Caco-2 (cell line): ENCODE measurements at places on chromosomes 3 and 15.

DNA sequence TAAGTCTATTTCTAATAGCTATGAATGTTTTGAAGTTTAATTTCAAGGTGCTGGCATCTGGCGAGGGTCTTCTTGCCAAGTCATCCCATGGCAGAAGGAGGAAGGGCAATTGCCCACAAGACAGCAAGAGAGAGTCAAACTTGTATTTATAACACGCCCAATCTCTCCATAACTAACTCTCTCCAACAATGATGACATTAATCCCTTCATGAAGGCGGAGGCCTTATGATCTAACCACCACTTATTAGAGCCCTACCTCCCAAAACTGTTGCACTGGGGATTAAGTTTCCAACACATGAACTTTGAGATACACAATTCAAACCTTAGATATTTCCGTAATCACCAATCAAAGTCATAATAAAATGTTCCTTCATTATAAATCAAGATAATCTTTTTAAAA lies 406.9 kb downstream of the CNTN6 start:
- DNase-seq, result no peak

DNA sequence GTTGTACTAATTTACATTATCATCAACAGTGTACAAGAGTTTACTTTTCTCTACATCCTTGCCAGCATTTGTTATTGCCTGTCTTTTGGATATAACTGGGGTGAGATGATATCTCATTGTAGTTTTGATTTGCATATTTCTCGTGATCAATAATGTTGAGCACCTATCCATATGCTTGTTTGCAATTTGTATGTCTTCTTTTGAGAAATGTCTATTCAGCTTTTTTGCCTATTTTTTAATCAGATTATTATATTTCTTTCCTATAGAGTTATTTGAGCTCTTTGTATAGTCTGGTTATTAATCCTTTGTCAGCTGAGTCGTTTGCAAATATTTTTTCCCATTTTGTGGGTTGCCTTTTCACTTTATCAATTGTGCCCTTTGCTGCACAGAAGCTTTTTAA lies 540.8 kb upstream of the SGO1 start:
- DNase-seq, result no peak

DNA sequence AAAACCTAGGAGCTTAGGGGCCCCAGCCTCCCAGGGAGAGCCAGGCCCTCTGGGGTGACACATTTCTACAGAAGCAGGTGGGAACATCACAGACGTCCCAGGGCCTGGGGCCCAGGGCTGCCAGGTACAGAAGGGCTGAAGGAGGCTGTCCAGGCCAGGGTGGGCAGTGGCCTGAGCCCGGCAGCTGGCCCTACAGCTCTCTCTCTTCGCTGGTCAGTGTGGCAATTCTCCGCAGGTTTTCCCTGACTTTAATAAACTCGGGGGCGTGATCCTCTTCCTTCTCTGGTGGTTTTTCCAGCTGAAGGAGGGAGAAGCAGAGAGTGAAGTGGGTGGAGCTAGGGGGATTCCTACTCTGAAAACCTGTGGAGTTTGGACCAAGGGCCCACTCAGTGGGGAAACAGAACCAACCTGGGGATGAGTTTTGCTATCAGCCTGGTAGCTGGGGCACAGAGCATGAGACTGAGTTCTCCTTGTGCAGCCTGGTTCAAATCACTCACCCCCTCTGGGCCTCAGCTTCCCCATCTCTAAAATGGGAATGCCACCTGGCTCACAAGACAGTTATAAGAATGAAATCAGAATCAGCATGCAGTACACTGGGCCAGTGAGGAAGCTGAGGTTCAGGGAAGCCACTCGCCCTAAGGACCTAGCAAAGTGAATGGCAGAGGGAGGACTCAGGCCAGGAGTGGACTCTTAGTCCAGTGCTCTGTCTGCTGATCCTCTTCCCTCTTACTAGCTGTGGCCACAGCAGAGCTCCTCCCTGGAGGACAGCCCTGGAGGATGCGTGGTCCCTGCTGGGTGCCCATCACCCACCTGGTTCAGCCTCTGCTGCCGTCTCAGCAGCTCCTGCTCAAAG lies 10.6 kb downstream of the FAM107A start:
- no peak for DNase-seq

- no peak for DNase-seq
Measured at GRCh38 chr3:144821583-144821982, 850.0 kb downstream of the DIPK2A start.

GRCh38 chr3:133282236-133282635 lies 117.6 kb upstream of the BFSP2 start:
- DNase-seq, result no peak

GRCh38 chr15:58138106-58138505 lies at the start of gene AQP9:
Gene AQP9, plus strand, starts transcription at chr15:58138381. Its CDS starts 185 bp downstream, at chr15:58138566.
- no peak for DNase-seq

- no peak for DNase-seq
Measured at GRCh38 chr3:73437828-73438227, 186.9 kb downstream of the PDZRN3 start.

DNA sequence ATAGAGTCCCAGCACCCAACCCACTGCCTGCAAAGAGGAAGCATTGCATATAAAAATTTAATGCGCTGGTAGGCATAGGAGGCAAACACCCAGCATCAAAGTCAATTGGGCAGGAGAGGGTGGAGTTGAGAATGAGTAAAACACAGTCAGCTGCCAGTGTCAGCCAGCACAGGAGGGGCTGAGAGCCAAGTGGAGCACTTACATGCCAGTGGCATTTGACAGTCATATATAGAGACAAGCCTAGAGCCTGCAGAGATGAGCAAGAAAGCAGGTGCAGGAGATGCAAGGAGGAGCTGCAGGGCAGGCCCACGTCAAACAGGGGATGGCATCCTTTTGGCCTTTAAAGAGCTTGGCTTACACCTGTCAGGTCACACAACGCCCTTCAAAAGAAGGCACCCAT lies 27.6 kb upstream of the ZFAND6 start:
- no peak for DNase-seq

GRCh38 chr3:16377196-16377595 lies 112.2 kb downstream of the OXNAD1 start:
- no peak for DNase-seq

GRCh38 chr3:98750276-98750919 lies 12.7 kb upstream of the ST3GAL6 start:
- DNase-seq, result no peak

DNA sequence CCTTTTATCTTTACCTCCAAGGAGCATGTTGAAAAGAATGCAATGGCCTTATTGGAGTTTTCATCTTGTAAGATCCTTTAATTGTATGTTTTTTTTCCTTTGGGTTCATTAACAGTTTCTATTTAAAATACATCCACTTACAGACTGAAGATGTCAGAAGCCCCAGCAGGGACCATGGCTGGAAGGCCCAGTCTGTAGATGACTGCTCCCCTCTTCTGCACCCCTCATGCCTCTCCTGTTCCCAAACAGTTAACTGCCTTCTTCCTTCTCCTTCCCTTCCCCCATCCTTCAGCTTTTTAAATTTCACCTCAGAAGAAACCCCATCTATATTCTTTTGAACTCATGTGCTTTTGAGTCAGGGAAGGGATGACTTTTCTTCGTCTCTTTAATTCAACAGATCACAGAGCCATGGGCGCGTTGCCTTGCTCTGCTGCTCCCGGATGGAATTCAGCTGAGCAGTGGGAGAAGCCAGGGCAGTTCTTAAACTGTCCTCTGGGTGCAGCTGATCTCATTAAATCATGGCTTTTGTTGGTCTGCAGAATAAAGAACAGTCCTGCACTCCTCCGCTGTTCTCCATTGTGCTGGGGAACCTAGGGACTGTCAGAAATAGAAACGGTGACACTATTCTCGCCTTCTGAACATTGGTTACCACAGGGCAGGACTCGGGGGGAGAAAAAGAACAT lies 71.5 kb upstream of the EIF1B start:
- DNase-seq, result no peak

- DNase-seq, result no peak
Measured at GRCh38 chr3:52185837-52186236, 12.1 kb upstream of the ALAS1 start.

GRCh38 chr3:187976365-187976900 lies 177.5 kb upstream of the LPP start:
- no peak for DNase-seq

- DNase-seq, result peak; percentile 39
Measured at GRCh38 chr3:189652042-189652441, 20.9 kb downstream of the TP63 start.

DNA sequence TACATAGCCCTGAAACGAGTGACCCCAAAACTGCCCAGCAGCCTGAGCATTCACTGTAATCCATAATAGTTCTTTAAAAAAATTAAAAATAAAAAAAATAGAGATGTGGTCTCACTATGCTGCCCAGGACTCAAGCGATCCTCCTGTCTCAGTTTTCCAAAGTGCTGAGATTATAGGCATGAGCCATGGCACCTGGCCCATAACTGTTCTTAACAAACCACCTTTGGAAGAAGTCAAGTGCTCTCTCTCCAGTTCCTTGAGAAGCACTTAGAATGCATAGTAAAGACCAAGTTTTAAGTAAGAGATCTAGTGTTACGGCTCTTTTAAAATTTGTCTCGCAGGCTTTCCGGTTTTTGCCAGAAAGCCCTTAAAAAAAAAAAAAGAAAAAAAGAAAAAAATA lies 8.2 kb downstream of the CDC25A start:
- DNase-seq, result no peak

DNA sequence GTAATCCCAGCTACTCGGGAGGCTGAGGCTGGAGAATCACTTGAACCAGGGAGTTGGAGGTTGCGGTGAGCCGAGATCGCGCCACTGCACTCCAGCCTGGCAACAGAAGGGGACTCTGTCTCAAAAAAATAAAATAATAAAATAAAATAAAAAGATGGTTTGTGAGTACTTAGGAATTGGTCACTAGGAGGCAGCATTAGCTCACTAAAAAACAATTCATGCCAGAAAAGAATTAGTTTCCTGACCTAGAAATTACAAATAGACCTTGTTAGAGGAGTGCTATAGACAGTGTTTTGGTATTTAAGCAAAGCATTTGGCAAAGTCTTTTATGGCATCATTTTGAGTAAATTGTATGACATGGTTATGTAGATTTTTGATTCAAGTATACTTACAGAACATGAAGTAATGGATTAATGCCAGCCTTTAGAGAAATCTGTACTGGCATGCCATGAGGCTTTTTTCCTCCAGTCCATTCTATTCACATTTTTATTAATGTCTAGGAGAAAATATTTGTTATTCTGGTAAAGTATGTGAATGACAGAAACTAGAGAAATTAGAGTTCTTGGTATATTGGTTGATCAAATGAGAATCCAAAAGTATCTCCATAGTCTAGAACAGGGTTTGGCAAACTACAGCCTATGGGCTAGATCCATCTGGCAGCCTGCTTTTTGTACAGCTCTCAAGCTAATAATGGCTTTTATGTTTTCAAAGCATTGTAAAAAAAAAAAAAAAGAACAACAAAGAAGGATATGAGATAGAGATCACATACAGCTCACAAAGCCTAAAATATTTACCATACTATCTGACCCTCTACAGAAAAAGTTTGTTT lies 81.6 kb downstream of the LRRC49 start:
- no peak for DNase-seq

GRCh38 chr15:97747342-97747741 lies 213.2 kb upstream of the ARRDC4 start:
- DNase-seq, result no peak

GRCh38 chr3:178267158-178267844 lies 268.9 kb upstream of the KCNMB2 start:
- no peak for DNase-seq

- DNase-seq, result no peak
Measured at GRCh38 chr15:83285284-83285978, 967 bp upstream of the BNC1 start.

GRCh38 chr3:54094926-54095325 lies 27.4 kb upstream of the CACNA2D3 start:
- DNase-seq, result no peak

- DNase-seq, result peak; percentile 22
Measured at GRCh38 chr3:87350367-87351199, 74.2 kb upstream of the POU1F1 start.

DNA sequence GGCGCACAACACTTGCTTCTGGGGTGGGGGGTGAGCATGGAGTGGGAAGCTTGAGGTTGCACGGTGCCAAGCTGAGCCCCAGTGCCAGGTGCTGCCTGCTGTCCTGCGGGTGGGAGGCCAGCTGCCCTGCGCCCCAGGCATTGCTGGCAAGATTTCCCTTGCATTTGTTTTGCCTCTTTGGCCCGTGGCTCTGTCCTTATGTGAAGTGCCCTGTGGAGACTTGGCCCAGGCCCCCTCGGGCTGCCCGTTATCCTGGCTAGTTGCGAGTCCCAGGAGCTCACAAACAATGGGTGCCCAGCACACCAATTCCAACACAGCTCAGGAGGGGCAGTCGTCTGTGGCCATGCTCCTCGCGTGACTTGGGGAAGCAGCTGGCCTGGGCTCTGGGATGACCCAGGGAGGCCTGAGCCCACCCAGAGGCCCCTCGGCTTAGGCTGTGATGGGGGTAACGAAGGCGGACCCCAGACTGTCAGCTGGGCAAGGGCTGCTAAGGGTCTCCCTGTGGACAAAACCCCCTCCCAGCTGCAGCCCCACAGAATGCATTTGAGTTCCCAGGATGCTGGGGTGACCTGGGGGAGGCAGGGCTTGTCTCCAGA lies 5.9 kb downstream of the C3orf22 start:
- DNase-seq, result no peak

- DNase-seq, result no peak
Measured at GRCh38 chr3:65288776-65289175, 601.0 kb upstream of the ADAMTS9 start.

- DNase-seq, result no peak
Measured at GRCh38 chr3:94156626-94157025, 93.8 kb downstream of the NSUN3 start.

DNA sequence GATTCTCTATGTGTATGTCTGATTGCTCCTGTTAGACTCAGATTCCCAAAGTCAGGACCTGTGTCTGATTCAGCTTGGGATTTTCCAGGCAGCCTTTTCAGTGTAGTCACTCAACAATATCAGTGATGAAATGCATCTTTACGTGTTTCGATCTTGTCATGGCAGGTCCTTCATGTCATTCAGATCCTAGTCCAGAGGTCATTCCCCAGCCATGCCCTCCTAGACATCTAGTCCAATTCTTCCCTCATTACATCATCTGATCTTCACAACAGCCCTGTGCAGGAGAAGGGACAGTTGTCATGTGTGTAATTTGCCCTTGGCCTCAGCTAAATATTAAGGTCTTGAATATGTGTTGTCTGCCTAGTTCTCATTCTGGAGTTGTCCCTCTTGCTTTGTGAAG lies 153.2 kb upstream of the NR2E3 start:
- no peak for DNase-seq

DNA sequence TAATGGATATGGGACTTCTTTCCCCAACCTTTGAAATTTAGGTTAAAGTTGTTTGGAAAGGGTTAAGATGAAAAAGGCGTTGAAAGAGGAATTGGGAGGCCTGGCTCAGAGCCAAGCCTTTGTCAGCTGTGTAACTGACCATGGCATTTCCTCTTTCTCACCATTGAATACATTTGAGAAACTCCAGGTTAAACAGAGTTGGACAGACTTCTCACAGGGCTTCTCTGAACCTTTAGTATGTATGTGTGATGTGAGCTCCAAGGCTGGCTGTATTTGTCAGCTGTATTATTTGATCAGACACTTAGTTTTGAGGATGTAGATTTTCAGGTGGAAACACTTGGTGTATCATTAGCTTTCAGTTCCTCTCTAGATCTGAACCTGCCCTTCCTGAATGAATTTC lies 136.4 kb upstream of the GOLGA6L4 start:
- DNase-seq, result no peak
